Occipital lobe (tissue), 3 donors: ENCODE measurements at places on chromosomes 2 and 18. TPM values are rescaled to one million over a fixed set of nuclear protein-coding genes. Genes with fewer than 3 reads are reported as not detected.

The SAG gene
- not detected for total RNA-seq

DNA sequence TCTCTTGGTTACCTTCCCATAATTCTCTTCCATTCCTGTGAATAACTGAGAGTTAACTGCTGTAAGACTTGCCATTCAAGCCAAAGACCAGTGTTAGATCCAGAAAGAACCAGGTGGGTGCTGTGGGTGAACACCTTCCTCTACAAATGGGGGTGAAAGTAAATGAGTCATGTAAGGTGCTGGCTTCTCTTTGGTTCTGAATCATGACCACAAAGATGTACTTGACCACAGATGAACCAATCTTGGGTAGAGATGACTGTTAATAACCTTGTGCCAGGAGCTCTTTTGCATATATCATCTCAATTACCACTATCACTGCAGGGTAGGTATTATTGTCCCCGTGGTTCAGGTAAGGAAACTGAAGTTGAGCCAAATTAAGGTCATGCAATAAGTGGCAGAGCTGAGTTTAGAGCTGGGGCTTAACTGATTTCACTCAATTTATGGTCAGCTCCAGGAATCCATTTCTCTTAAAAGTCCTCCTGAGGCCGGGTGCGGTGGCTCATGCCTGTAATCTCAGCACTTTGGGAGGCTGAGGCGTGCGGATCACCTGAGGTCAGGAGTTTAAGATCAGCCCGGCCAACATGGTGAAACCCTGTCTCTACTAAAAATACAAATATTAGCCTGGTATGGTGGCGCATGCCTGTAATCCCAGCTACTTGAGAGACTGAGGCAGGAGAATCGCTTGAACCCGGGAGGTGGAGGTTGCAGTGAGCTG is 244.9 kb upstream of the CXCR4 start:
- no peak for DNase-seq

DNA sequence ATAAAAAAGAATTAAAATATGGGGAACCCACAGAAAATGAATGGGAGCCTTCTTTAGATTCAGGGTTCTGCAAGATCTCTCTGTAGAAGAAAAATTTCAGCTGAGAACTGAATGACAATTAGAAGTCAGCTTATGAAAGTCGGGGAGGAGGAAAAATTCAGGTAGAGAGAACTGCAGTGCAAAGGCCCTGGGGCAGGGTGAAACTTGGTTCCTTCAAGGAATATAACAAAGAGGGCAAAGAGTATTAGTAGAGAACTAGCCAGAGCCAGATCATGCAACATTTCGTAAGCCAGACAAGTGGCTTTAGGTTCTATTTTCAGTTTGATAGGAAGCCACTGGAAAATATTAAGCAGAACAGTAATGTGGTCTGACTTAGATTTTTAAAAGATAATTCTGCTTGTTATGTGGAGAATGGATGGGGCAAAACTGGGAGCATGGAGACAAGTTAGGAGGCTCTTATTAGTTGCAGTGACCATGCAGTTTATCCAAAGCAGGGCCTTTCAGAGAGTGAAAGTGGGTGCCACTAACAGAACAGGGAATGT is 27.9 kb downstream of the RAB27B start:
- no peak for DNase-seq

DNA sequence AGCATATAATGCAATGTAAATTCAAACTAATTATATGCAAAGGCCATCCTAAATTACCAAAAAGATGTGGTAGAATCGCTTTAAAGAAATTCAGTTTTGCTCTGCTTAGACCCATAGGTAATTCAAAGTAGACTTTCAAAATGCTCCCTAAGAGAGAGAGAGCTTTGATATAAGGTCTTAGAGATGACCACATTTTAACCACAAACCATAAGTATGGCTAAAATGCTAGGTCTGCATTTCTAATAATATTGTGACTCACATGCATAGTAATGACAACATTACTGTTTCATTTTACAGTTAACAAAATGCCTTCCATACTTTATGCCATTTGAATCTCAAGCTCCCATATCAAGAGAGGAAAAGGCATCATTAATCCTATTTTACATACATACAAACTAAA is 144.5 kb downstream of the RAD51AP2 start:
- no peak for DNase-seq

DNA sequence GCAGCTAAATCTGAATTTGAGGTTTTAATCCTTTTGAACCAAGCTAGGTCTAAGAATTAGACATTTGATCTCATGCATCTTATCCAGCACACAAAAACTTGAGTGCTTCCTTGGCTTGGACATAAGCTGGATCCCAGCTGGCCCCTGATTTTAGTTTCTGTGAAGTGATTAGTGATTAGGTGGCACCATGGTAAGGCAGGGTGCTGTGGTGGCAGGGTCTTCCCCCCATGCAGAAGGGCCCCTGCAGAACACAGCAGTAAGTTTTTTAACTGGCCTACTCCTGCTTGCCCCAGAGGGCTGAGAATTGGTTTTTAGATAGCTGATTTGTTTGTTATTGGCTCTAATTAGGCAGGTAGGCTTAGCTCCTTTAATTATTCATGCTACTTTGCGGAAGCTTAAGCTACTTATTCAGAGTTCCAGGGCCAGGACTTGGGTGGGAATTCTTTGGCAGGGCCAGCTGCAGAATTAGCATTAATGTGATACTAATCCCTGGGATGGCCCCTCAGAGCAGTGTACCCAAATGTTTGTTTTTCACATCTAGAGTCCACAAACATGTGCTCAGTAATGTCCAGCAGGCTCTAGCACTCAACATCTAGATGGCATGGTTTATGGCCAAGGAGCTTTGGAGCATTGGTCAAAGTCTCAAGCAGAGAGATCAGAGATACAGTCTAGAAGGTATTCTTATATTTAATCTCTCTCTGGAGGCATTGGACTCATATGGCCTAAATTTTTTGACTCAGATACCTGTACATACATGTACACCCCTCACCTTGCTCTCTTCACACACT is 99.6 kb downstream of the FMNL2 start:
- DNase-seq: no peak

The UGT1A6 gene
- total RNA-seq: not detected

The TMEM131 gene
- 42.9 TPM for total RNA-seq

- DNase-seq: no peak
Measured at GRCh38 chr18:77136871-77137665, 4.5 kb upstream of the MBP start.

The GALNT14 gene
- total RNA-seq: 4.7 TPM

- DNase-seq: no peak
Measured at GRCh38 chr2:6089474-6089873, 397.3 kb downstream of the SOX11 start.

DNA sequence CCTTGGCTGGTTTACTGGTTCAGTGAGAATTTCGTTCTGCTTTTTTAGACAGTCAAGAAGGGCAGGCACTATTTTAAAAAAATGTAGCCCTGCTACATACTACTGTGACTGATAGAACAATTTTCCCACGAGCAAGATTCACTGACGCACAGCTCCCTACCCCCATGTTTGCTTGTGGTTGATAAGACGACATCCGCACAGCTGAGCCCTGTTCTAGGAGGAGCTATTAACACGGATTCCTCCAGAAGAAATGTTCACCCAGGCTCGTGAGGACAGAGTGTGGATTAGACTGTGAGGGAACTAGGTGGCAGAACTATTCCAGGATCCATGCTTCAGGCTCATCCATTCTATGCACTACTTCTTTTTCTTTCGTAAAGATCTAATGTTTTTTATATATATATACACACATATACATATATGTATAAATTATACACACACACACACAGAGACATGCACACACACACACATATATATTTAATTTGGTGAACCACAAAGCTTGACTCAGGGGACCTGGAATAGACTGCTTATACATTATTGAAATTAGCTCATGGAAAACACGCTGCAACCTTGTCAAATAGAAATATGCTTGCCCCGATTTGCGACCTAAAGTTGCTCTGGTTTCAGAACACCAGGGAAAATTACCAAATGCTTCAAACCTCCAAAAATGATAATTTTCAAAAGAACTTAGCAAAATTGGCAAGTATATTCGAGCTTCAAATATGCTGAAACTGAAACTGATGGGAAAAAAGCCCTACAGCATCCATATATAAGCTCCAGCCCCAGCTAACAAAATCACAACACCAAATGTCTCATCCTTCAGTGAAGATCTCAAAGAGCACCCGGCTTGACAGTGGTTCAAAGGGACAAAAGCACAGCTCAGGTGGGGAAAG is 370.4 kb downstream of the SOCS6 start:
- no peak for DNase-seq

DNA sequence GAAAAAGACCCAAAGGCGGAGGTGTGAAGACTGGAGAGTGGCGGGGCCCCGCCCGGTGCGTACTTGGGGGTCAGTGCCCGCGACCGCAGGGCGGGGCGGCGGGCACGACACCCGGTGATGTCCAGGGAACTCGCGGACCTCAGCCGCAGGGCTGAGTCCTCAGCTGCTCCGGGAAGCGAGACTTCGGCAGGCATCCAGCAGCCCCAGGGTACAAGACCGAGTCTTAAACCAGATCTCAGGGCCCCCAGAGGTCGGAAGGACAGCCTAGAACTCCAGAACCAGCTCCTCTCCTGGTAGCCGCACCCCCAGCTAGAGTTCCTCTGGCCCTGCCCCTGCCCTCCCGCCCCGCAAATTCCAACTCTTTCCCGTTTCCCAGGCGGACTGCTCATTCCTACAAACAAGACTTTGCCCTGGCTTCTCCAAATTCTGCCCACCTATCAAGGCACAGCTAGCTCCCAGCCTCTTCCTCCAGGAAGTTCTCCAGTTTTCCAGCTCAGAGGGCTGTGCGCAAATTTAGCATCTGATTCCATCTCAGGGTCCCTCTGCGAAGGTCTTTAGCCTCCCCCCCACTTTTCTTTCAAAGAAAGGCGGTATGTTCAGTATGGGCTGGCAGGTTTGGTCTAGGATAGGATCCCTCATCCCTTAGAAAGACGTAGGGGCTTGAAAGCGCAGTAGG is 26.0 kb upstream of the NOTO start:
- DNase-seq: no peak
